ENCODE measurements at places on chromosomes 11 and 22. TPM values are rescaled to one million over a fixed set of nuclear protein-coding genes. Genes with fewer than 3 reads are reported as not detected.

DNA sequence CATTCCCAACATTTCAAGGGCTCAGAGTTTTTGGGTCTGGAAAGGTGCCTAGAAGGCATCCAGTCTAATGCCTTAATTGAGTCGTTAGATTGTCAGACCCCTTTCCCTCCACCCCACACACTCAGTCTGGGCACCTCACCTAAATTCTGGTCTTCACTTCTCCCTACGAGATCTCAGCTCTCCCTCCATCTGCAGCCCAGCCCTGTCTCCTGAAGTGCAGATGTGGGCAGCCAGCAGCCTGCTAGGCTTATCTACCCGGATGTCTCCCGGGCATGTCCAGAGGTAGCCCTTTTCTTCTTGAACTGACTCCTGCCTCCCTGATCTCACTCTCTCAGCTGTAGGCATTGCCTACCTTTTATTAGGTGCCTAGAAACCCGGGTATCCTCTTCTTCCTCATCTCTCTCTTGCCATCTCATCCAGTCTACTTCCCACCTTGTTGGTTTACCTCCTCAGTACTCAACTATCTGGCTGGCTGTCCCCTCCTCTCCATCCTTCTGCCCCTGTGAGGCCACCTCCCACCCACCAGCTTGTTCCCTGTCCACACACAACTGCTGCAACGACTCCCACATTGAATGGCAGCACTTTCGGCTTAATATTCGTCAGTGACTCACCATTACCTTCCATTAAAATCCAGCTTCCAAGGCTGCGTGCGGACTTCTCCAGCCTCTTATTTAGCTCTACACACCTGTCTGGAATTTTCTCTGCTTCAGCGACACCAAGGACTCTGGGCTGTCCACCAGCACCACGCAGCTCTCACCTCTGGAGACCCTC lies 6.2 kb downstream of the SEPTIN3 start:
- H3K27me3 ChIP-seq = peaks cover 77% of the 10 kb centered on the region
- no peak overlapping the region for H3K27ac ChIP-seq
- H3K4me1 ChIP-seq = no peaks in the 10 kb centered on the region
- no peaks in the 10 kb centered on the region for H3K36me3 ChIP-seq
- no peak for DNase-seq
- H3K4me3 ChIP-seq = no peak overlapping the region

GRCh38 chr22:49366437-49366836 lies 461.2 kb downstream of the BRD1 start:
- no peak overlapping the region for H3K27ac ChIP-seq
- no peaks in the 10 kb centered on the region for H3K36me3 ChIP-seq
- no peak overlapping the region for H3K4me3 ChIP-seq
- peaks cover 25% of the 10 kb centered on the region for H3K27me3 ChIP-seq
- DNase-seq = peak; percentile 12
- H3K4me1 ChIP-seq = no peaks in the 10 kb centered on the region

GRCh38 chr11:133926466-133927246 lies 30.1 kb downstream of the IGSF9B start:
- no peak overlapping the region for H3K4me3 ChIP-seq
- H3K4me1 ChIP-seq = peaks cover 14% of the 10 kb centered on the region
- H3K27me3 ChIP-seq = no peaks in the 10 kb centered on the region
- peaks cover 19% of the 10 kb centered on the region for H3K36me3 ChIP-seq

The CFAP300 gene
- not detected for polyA plus RNA-seq

The OR51V1 gene
- polyA plus RNA-seq = not detected

DNA sequence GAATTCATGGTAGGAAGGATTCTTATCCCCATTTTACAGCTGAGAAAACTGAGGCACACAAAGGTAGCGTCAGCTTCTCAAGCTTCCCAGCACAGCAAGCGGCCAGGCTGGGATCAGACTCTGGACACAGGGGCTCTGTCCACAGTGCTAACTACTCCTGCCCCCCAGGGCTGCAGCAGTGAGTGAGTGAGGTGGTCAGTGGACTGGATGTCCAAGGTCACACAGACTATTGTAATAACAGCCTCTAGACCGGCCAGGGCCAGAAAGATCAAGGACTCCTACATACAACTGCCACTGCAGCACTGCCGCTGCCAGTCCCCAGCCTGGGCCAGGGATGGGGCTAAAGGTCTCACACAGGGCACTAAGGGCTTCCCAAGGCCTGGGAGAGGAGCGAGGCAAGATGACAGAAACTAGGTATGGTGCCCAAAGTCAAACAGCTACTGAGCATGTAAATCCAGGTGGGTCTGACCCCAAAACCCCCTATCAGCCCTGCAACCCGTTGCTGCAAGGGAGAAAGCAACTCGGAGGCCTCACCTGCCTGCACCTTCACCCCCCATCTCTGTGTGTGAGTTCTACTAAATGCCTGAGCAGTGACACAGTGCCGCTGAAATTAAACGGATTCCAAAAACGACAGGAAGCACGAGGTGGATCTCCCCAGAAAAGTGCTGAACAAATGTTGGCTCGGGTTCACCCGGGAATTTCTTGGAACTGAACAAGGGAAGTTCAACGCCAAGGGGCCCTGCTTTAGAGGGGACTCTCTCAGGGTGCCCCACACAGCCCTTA lies 161.8 kb upstream of the GRK3 start:
- H3K27ac ChIP-seq = peak overlapping the region; percentile 94
- no peaks in the 10 kb centered on the region for H3K27me3 ChIP-seq
- DNase-seq = peak; percentile 70

The RTN4RL2 gene
- not detected for polyA plus RNA-seq

The ART5 gene
- polyA plus RNA-seq = not detected

- no peaks in the 10 kb centered on the region for H3K4me1 ChIP-seq
- no peaks in the 10 kb centered on the region for H3K27me3 ChIP-seq
- peaks cover 3% of the 10 kb centered on the region for H3K36me3 ChIP-seq
- no peak overlapping the region for H3K27ac ChIP-seq
Measured at GRCh38 chr11:1017269-1018005, 19.1 kb downstream of the MUC6 start.

The YPEL1 gene
- 2.7 TPM for polyA plus RNA-seq

The KRTAP5-7 gene
- not detected for polyA plus RNA-seq

- H3K36me3 ChIP-seq = no peaks in the 10 kb centered on the region
- H3K27ac ChIP-seq = no peak overlapping the region
- peak; percentile 83 for DNase-seq
Measured at GRCh38 chr22:27537501-27537900, 264.1 kb downstream of the MN1 start.

- no peak overlapping the region for H3K27ac ChIP-seq
- no peak for DNase-seq
- H3K4me1 ChIP-seq = no peaks in the 10 kb centered on the region
- H3K36me3 ChIP-seq = no peaks in the 10 kb centered on the region
- H3K4me3 ChIP-seq = no peak overlapping the region
- no peaks in the 10 kb centered on the region for H3K27me3 ChIP-seq
Measured at GRCh38 chr11:100163471-100163870, 523.6 kb upstream of the ARHGAP42 start.

Data from sigmoid colon (tissue), 7 donors.